ENCODE measurements at places on chromosomes 11 and 22.

GRCh38 chr11:128692753-128693415 is 988 bp upstream of the FLI1 start:
- DNase-seq = no peak

- DNase-seq = no peak
These were observed 603.7 kb downstream of the TBC1D22A start for GRCh38 chr22:47366026-47366767.

DNA sequence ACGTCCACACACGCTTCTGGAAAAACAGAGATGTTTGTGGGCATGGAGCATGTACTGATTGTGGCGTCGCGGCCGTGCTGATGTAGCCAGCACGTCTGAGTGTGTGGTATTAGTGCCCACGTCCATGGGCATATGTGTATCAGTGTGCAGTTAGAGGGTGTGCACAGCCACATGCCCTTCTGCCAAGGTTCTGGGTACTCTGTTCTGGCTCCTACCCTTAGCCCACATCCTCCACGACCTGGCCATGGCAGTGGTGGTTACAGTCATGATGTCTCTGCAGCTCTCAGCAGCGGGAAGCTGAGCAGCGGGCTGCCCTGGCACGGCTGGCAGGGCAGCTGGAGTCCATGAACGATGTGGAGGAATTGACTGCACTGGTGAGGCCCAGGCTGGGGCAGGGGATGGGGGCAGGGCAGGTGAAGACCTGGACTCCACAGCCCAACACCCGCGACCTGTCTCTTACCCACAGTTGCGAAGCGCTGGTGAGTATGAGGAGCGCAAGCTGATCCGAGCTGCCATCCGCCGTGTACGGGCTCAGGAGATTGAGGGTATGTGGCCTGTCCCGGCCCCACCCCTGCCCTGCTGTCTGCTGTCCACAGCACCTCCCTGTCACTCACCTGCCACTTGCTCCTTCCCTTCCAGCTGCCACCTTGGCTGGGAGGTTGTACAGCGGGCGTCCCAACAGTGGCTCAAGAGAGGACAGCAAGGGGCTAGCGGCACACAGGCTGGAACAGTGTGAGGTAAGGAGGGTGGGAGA is 7.3 kb downstream of the SMTN start:
- no peak for DNase-seq

GRCh38 chr22:48705917-48706605 is 1121.6 kb downstream of the BRD1 start:
- DNase-seq = no peak

- no peak for DNase-seq
These were observed 8.1 kb downstream of the RIC8A start for GRCh38 chr11:215581-216037.

DNA sequence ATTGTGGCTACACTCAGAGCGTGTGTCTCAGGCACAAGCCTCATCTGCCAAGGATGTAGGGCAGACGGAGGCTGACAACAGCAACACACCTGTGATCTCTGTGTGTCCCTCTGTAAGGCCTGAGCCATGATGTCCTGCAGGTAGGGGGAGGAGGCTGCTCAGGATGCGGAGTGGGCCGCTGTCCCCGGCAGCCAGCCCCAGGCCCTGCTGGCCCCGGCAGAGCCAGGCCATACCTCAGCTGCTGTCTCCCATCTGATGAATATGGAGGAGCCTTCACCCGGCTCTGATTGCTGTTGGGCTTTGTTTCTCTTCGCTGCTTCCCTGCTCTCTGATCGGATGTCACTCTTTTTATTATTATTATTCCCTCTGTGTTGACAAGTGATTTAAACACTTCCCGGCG is 83.6 kb upstream of the NCAM1 start:
- no peak for DNase-seq

Data from amygdala (tissue), 56 donors.